SIG-M5 (cell line): ENCODE measurements at places on chromosomes 11 and 22.

DNA sequence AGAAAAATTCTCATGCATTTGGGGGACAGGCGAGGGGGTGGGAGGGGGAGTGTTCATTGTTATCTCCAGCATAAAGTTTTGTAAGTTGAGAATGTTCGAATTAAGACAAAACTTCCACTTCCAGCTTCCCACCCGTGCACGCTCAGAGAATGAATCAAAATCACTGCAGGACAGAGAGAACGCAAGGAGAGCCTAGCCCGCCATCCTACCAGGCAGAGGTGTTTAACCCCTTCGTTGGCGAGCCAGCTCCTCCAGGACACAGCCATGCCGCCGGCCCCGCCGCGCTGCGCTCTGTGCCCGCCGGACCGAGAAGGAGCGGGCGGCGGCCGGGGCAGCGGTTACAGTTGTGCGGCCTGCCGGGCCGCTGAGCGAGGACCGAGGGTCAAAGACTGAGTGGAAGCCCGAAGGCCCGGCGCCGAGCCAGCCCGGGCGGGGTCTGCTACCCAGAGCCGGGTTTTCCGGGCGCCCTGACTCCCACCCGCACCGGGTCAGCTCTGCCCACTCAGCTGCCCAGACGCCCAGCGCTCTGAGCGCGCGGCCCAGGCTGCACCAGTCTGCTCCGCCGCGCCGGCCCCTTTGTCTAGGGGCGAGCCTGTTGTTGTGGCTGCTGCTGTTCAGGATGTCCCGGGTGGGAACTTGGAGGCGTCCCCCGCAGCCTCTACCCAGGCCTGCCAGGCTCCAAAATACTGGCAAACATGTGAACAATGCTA, at the start of gene NOX4:
Gene NOX4, minus strand, starts transcription at position 395 of the 710 bp plus-strand sequence. Its CDS starts 129 bp downstream, at position 266.
- DNase-seq, result no peak

DNA sequence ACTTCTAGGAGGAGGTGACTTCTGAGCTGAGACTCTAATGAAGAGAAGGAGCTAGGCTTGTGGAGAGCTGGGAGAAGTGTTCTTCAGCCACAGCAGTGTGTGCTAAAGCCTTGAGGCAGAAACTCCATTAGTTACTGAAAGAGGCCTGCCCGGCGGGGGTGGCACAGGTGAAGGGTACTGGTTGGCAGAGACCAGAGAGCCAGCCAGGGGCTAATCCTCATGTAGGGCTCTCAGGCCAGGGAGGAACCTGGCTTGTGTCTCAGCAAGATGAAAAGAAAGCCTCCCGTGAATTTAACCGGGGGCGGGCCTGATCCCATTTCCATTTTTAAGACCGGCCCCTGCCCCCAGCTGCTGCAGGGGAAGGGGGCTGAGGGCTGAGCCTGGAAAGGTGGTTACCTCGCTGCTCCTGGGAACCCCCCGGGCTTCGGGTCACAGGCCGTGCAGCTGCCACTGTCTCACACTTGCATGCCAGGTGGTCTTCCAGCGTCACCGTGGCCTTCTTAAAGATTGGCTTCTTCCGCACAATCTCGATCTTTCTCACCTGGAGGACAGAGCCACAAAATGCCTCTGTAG, 15.0 kb downstream of the PDGFB start:
- DNase-seq, result no peak

- DNase-seq, result no peak
These were observed 2.9 kb downstream of the PHLDB1 start for GRCh38 chr11:118610225-118610772.

- DNase-seq, result no peak
These were observed 2.3 kb downstream of the CHID1 start for GRCh38 chr11:908273-908672.

DNA sequence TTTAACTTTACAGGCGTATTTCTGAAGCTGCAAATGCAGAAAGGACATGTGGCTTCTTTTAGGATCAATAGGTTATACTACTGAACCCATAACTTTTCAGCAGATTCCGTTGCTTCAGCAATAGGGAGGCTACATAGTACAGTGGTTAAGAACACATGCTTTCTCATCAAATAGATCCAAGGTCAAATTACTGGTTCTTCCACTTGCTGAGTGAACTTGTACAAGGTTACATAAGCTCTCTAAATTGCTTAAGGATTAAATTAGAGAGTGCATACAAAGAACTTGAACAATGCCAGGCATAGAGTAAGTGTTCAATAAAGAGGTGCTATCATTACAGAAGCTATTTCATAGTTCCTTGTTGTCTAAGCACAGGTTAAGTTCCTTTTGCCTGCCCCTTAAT, 129.6 kb downstream of the BARX2 start:
- no peak for DNase-seq

DNA sequence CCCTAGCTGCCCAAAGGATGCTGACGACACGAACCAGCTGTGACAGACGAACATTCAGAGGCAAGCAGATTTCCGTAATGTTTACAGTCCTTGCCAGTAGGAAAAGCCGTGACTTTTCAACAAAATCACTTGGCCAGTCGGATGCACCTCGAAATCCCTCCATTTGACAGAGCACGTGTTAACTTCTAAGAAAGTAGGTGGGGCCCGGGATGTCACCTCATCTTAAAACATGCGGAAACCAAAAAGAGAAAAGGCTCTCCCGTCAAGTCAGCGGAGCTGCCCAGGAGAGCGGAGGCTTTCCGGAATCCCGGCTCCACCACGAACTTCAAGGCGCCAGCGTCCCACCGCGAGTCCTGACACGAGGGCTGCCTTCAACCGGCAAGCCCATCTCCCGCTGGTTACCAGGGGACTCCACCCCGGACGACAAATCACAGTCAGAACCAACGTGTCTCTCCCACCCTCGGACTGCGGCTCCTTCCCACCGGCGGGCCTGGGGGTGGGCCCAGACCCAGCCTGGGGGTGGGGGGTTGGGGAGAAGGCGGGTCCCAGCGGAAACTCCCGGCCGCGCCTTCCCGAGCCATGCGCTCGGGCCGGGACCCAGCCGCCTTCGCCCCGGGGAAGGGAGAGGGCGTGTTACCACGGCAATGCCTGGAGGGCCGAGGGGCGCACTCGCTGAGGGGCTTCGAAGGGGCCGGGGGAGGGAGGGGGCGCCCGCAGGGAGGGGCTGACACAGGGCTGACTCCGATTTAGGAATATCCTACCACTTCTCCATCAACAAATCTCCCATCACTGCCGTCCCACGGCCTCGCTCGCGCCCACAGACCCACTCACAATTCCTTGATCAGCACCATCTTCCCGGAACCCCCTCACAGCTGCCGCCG, 475 bp downstream of the PITPNB start:
- DNase-seq, result no peak

DNA sequence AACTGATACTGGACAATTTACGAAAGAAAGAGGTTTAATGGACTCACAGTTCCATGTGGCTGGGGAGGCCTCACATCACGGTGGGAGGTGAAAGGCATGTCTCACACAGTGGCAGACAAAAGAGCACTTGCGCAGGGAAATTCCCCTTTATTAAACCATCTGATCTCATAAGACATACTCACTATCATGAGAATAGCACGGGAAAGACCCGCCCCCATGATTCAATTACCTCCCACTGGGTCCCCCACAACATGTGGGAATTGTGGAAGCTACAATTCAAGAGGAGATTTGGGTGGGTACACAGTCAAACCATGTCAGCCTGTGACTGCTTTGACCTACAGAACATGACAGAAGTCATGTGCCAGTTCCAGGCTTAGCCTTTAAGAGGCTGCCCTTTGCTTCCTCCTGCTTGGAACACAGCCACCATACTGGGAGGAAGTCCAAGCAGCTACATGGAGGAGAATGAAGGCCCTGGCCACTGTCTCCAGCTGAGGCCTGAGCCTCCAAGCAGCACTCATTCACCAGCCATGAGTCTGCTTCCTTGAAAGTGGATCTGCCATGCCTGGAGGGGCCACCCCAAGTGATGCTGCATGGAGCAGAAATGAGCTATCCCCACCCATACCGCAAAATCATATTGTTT, 10.9 kb upstream of the GAL start:
- no peak for DNase-seq
